ENCODE measurements at places on chromosomes 7 and 10.

DNA sequence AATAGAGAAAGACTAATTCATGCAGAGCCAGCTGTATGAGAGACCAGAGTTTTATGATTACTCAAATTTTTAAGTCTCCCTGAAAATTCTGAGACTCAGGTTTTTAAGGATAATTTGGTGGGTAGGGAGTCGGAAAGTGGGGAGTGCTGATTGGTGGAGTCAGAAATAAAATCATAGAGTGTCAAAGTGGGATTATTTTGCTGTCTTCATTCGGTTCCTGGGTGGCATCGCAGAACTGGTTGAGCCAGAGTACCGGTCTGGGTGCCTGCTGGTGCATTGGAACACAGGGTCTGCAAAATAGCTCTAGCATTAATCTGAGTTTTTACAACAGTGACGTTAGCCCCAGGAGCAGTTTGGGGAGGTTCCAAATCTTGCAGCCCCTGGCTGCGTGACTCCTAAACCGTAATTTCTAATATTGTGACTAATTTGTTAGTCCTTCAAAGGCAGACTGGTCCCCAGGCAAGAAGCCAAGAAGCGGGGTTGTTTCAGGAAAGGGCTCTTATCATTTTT lies 32.4 kb downstream of the GPRIN2 start:
- DNase-seq: no peak

- no peak for DNase-seq
Observed at GRCh38 chr10:22226599-22226998, 8.8 kb upstream of the EBLN1 start.

- no peak for DNase-seq
Observed at GRCh38 chr10:71974489-71975021, 10.4 kb downstream of the CHST3 start.

DNA sequence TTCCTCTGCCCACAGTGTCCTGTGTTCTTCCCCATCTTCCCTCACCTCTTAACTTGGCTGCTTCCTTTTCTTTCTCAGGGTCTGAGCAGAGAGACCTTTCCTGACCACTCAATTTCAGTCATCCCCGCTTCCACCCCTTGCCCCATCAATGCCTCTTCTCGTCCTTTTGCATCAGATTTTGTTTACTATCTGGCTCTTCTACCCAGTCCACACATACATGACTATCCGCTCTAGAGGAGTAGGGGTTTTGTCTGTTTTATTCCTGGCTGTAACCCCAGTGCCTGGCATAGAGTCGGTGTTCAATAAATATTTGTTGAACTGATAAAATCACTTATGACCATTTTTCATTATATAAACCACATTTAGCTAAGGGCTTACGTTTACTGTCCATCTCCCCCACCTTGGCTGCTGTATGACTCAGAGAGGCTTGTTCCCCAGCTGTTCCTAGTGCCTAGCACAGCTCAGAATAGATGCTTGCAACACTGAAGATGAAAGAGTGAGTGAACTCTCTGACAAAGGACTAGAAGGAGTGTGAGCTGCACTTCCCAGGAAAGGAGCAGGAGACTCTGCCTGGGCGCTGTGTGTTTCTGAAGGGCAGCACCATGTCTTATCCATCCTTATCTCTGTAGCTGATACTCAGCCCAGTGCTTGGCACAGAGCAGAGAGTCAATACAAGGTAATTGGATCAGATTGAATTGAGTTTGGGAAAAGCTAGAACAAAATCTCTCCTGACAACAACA lies 21.9 kb downstream of the ARID5B start:
- DNase-seq: no peak

DNA sequence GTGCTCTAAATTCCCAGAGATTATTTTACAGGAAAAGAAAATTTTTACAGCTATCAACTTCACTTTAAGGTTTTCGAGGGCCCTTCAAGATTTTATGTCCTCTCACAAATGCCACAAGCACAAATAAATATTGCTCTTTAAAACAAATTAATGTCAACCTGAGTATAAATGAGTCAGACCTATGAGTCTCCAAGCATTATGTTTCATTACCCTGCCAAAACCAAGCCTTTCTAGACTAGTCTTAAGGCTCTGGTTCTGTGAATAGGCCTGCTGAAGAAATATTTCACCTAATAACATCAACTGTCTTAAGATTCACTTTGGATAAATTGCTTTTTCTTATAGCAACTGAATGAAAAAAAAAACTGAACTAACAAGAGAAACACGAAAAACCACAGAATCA lies 153.0 kb downstream of the PDE1C start:
- no peak for DNase-seq

- DNase-seq: no peak
Observed at GRCh38 chr7:129789652-129790051, 163.1 kb downstream of the UBE2H start.

DNA sequence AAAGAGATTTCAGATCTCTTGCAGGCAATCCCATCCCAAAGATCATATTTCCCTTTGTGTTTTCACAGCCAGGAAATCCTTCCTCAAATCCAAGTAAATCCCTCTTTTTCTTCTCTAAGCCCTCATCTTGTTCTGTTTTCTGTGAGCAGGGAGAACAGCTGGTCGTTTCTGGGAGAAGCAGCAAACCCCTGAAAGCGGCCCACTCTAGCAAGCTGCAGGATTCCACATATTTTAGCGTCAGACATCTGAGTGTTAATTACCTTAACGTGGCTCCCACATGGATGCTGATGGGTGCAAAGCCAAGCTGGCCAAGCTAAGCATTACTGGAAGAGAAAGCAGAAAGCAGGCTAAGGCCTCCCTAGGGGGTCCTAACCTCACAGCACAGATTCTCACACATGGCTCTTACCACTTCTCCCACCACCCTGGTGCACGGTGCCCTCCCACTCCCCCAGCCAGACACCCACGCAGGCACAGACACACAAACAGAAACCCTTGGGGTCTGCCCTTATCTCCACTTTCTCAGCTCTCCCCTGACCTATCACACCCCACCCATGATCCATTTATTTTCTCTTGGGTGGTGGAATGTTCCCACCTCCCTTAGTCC lies 551.0 kb upstream of the AUTS2 start:
- no peak for DNase-seq

GRCh38 chr10:63692220-63692896 lies 171.2 kb downstream of the REEP3 start:
- DNase-seq: no peak

DNA sequence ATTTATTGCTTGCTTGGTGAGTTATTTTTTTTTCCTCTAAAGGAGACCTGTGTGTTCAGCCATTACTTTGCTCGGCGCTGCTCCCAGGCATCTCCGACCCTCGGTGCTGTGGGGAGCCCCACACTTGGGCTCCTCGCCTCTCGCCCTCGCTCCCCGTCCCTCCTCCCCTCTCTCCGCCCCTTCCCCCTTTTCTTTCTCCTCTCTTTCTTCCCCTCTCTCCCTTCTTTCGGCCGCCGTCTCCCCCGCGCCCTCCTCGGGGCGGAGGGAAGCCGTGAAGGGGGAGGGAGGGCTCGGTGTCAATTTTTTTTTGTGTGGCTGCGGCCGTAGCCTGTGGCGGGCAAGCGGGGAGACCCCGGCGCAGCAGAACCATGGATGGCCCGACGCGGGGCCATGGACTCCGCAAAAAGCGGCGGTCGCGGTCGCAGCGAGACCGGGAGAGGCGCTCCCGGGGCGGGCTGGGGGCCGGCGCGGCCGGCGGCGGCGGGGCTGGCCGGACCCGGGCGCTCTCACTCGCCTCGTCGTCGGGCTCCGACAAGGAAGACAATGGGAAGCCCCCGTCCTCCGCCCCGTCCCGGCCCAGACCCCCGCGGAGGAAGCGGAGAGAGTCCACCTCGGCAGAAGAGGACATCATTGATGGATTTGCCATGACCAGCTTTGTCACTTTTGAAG lies 1.1 kb downstream of the AUTS2 start:
- peak; percentile 37 for DNase-seq

DNA sequence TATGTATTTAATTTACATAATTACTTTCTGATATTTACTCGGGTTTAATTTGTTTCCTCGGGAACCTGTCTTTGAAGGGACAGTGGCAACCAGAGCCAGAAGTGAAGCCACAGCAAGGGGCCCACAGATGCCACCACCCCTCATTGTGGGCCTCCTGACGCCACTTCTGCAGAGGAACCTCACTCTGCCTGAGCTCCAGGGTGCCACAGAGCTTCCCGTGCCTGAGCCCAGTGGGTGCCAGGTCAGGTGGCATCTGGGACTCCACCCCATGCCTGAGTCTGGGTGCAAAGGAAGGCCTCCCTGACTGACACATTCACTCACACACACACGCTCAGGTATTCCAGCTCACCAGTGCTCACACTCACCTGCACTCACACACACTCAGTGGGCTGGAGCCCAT lies 213.7 kb downstream of the GRID1 start:
- no peak for DNase-seq

DNA sequence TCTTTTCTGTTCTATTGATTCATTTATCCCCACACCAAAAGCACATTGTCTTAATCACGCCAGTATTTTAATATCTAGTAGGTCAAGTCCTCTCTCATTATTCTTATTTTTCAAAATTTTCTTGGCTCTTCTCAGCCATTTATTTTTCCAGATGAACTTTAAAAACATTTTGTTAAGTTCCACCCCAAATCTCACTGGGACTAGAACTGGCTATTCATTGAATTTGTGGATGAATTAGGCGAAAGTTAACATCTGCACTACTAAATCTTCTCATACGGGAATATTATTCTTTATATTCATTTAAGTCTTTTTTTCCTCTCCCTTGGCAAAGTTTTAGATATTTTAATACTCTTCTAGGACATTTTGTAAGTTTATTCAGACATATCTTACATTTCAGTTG lies 295.2 kb upstream of the MGMT start:
- no peak for DNase-seq

DNA sequence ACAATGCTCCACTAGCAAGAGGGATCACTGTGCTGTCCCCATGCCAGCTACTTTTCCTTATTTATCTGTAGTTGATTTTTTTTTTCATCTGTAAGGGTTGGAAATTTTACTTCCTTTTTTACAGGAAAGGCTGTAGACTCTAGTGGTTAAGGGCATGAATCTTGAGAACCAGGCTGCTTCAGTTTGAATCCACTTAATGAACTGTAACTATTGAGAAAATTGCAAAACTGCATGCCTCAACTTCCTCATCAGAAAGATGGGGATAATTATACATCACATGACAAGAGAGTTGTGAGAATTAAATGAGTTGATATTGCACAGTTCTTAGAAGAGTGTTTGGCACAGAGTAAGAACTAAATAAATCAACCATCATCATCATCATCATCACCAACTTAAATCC lies 106.4 kb upstream of the GSDME start:
- DNase-seq: no peak

GRCh38 chr7:23469150-23469960 lies 936 bp downstream of the IGF2BP3 start:
- peak; percentile 12 for DNase-seq

DNA sequence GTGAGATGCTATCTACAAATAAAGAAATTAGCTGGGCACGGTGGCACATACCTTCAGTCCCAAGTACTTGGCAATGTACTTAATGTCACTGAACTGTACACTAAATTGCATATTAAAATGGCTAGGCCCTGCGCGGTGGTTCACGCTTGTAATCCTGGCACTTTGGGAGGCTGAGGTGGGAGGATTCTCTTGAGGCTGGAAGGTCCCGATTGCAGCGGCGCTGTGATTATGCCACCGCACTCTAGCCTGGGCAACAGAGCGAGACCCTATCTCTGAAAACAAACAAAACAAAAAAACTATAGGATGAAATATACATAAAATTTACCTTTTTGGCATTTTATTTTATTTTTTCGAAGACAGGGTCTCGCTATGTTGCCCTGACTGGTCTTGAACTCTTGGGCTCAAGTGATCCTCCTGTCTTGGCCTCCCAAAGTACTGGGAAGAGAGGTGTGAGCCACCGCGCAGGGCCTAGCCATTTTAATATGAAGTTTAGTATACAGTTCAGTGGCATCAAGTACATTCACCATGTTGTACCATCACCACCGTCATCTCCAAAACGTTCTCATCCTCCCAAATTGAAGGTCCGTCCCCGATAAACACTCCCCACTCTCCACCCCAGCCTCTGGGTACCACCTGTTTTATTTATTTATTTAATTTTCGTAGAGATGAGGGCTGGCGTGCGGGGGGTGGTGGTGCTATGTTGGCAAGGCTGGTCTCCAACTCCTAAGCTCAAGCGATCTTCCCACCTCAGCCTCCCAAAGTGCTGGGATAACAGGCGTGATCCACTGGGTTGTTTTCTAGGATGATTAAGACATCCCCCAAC lies 1.3 kb upstream of the EIF3B start:
- no peak for DNase-seq

DNA sequence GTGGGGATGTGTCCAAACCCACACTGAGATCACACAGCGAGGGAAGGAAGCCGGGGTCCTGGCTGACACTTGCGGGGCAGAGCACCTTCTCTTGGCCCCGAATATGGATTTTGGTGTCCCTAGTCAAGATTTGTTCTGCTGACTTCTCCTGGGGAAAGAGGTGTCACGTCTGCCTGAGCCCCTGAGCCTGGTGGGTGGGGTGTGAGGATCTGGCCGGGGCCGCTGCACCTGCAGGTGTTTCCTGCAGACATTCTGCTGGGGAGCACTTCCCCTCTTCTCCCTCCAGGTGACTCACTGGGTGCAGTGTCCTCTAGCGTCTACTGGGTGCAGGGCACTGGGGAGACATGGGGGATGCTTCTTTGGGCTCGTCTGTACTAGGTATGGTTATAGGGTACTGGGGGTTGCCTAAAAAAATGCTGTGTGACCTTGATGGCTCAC lies 99.2 kb downstream of the GRK5 start:
- no peak for DNase-seq

DNA sequence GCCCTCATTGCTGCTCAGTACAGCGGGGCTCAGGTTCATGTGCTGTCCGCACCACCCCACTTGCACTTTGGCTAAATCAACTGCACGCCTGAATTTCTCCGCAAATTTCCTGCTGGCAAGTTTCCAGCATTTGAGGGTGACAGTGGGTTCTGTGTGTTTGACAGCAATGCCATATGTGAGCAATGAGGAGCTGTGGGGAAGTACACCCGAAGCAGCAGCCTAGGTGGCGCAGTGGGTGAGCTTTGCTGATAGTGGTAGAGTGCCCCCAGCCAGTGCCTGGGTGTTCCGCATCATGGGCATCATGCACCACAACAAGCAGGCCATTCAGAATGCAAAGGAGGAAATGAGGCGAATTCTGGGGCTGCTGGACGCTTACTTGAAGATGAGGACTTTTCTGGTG lies 103.9 kb upstream of the POT1 start:
- DNase-seq: no peak
